ENCODE measurements at places on chromosomes 6 and 20.

DNA sequence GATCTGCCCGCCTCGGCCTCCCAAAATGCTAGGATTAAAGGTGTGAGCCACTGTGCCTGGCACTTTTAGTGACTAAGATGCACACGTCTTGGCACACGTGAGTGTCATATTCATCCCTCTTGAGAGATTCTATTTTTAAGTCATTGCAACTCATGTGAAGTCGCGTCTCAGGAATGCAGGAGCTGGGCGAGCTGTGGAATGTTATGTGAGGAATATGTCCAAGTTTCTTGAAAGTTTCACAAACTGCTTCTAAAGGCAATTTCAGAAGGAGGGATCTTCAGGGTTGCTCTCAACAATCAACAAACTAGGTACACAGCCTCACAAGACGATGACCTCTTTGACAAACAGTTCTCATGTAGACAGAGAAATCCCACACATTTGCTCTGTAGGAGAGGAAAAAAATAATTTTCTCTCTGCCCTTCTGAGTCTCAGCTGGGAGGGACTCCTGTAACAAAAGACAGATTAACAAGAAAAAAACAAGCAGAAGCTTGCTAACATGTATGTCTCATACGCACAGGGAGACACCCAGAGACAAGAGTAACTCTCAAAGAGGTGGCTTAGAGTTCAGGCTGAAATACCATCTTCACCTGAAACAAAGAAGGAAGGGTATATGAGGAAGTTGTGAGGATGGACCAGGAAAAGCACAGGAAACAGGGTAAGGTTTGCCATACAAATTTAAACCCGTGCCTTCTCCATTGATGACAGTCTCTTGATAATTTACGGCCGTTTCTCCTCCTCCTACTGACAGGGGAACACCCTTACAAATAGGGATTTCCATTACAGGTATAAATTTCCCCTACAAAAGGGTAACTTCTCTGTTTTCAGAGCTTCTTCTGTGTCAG lies 45.3 kb upstream of the FAM50B start:
- no peak for DNase-seq

DNA sequence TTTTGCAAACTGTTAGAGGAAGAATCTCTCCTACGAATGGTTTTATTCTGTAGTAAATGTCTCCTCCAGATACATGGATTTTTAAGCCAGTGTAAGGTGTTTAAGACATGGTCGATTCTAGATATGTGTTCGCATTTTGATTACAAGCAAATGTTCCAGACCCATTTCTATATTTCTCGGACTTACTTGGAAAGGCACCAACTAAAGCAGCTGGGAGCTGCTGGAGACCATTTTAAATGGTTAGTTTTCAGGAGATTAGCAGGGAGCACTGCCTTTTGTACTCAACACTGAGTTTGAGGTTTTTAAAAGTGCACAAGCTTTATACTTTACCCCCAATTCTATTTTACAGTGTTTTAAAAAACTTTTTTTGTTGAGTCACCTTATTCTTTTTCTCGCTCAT lies 857.0 kb downstream of the KIF16B start:
- DNase-seq: no peak

DNA sequence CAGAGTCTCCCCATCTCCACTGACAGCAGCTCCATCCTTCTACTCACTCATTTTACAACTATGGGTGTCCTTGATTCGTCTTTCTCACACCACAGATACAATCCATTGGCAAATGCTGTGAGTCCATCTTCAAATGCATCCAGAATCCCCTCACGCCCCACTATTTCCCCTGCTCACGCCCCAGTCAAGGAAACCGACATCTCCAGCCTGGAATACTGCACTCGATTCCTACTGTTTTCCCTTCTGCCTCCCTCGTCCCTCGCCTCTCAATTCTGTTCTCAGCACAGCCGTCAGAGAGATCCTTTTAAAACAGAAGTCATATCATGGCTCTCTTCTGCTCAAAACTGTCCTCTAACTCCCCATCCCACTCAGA lies 4.7 kb downstream of the HLA-B start:
- no peak for DNase-seq

DNA sequence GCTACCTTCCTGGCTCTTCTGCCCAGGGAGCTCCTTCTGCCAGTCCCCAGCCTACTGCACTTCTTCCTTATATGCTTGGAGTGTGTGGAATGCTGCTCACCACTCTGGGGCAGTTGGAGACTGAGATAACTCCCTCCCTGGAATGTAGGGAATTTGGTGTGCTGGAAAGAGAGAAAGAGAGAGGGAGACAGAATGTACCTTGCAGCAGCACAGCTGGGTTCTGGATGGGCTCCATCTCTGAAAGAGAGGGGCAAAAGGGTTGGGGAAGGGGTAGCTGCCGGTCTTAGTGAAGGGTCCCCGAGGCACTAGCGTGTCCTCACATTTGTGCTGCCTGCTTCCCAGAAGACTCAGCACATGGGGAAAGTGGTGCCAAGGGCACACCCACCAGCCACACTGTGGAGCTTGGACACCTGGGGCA lies 40.2 kb upstream of the DDR1 start:
- no peak for DNase-seq

DNA sequence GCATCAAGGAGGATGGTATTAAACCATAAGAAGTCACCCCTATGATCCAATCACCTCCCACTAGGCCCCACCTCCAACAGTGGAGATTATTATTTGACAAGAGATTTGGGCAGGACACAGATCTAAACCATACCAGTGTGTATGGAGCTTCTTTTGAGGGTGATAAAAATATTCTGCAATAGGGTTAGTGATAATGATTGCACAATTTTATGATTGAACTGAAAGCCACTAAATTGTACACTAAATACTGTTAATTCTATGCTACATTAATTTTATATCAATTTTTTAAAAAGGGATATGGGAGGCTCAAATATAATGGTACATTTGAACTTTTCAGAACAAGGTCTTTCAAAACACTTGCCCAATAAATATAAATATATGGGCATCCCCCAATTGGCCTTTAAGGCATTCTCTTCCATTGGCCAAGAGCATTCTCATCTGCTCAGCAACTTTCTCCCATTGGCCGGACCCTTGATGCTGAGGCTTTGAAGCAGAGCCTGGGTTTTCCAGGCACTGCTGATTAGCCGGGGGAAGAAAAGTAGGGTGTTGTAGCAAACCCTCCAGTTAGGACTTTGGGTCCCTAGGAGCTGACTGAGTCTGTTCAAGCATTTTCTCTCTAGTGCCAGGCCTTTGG lies 209.9 kb downstream of the LRFN2 start:
- DNase-seq: no peak

- no peak for DNase-seq
Observed at GRCh38 chr20:20231528-20232298, 136.2 kb upstream of the INSM1 start.

- DNase-seq: no peak
Observed at GRCh38 chr20:528923-529604, 14.5 kb downstream of the CSNK2A1 start.

DNA sequence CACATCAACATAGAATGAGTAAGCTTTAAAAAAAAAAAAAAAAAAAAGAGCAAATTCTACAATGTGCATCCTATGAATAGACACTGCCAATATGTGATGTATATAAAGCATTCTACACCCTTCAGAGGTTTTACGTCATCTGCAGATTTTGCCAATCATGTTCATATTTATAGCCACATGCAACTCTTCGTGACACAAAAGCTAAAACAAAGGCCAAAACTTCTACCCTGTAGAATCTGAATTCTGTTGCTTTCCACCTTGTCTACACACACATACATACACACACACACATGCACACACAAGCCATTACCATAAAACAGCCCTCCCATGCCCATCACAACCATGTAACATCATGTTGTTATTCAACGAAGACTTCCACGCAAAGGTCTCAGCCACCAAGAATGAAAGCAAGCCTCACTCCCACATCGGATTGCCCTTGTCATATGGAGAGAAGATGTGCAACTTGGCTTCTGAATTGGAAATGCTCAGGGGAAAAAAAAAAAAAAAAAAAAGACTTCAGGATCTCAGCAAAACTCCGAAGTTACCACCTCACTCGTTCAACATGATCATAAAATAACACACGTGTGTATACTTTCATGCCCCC lies 479.4 kb upstream of the JARID2 start:
- DNase-seq: no peak

DNA sequence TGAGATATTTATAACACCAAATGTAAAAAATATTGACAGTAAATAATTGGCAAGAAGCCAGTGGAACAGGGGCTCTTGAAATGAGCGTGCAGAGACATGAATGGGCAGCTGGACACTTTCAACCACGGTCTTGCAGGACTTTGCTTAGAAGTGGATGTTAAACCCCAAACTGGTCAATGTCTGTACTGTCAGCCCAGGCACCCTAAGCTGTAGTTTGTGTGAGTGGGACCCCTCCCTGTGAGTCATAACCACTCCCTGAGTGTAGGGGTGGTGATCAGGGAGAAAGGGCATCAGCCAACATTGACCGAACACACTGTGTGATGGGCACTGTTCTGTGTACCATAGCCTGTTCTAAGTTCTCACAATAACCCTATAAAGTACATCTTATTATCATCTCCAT lies 108.6 kb downstream of the FIG4 start:
- DNase-seq: no peak

GRCh38 chr6:78353040-78353439 lies 514.3 kb upstream of the IRAK1BP1 start:
- DNase-seq: no peak

GRCh38 chr6:82616386-82617028 lies 252.9 kb downstream of the TPBG start:
- DNase-seq: no peak

- DNase-seq: no peak
Observed at GRCh38 chr20:23534801-23535593, 33.3 kb downstream of the CST9L start.

GRCh38 chr20:50283922-50284810 lies 93.5 kb downstream of the CEBPB start:
- no peak for DNase-seq

DNA sequence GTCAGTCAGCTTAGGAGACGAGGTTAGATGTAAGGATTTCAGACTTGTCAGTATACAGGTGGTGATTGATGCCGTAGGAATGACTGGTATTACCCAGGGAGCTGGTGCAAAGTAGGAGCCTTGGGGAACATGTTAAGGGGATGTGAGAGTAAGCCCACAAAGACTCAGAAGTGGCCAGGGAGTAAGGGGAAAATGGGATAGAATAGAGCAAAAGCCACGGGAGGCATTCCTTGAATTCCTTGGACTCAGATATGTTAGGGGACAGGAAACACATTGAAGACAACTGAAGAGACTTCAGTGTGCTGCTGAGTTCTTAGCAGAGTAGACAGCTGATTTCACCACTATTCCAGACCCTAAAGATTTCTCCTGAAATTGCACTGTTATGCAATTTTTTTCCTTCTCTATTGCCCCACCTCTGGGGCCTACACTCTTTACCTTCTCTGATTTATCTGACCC lies 1.2 kb upstream of the ACAT2 start:
- no peak for DNase-seq

- DNase-seq: no peak
Observed at GRCh38 chr6:130229645-130230044, 6.9 kb upstream of the SAMD3 start.

DNA sequence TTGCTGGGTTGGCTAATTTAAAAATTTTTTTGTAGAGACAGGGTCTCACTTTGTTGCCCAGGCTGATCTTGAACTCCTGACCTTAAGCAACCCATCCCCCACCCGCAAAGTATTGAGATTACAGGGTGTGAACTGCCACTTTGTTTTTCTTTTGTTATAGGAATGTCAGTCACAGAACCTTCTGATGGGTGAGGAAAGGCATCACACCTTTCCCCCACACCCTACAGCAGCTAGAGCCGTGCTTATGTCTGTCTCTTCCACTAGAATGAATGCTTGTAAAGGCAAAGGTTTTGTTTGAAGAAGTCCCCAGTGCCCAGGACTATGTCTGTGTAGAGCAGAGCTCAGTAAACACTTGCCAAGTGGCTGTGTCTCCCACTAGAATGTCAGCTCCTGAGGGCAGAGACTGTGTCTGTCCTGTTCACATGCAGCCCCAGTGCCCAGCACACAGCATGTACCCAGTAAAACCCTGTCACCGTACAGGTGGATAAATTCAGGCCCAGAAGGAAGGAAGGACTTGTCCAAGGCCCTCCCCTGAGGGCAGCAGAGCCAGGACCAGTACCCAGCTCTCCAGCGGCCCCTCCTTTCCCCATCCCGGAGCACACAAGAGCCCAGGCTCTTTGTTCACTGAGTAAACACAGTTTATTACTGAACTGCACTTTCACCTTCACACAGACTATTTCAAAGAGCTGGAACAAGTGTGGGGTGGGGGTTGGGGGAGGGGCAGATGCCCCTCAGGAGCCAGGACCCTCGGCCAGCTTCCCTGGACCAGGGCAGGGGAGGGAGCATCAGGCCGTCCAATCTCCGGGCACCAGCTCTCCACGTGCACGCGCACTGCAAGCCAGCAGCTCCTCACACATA lies 26.4 kb downstream of the COX4I2 start:
- DNase-seq: no peak

- DNase-seq: peak; percentile 19
Observed at GRCh38 chr6:6546318-6547109, 42.0 kb upstream of the LY86 start.

DNA sequence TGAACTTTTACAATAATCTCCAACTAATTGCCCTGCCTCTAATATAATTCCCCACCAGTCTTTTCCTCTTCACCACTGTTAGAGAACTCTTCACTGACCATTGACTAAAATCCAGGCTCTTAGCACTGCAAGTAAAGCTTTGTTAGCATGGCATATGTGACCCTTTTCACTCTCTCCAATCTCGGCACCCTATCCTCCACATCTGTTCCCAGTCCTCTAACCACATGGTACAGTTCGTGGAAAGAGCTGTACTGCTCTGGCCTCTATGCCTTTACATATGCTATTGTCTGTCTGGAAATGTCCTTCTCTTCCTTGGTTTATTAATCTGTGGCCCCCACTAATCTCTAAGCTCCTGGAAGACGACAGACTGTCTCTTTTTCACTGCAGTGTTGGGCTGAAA lies 63.0 kb upstream of the EIF2S2 start:
- no peak for DNase-seq

DNA sequence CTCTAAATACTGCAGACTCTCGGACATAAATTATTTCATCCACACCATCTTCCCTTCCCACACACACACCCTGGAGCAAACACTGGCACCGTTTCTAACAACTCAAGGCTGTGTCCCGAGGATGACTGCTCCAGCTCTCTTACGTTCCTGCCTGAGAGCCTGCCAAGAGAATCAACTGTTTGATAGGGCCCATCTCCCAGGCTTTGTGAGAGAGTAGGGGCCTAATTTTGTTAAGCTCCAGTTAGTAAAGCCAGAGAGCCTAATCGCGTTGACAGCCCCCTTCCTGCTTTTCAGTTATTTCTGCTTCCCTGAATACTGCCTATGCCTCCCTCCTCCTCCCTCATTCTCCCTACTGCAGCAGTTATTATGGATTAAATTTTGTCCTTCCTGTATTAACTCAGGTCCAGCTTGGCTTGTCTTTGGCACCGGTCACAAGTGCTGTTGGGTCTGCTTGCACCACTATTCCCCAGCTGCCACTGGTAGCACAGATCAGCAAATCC lies 118.1 kb upstream of the TMEM181 start:
- no peak for DNase-seq

DNA sequence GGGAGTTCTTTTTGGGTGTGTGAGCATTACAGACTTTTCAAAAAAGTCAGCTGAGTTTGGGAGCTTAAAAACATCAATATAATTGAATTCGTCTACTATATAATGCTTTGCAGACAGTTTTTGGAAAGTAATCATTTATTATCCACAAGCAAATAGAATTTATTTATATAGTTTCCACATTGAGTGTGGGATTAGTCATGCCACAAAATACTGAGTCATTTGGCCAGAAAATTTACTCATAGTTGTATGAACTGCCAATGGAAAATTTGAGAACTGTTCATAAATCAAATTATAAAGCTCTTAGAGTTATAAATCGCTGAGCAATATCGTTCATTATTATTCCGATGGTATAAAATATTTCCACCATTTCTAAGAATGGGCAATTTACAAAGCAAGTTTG lies 5.0 kb downstream of the BEND6 start:
- DNase-seq: no peak

- DNase-seq: no peak
Observed at GRCh38 chr6:99016355-99016754, 68.6 kb upstream of the FBXL4 start.
